Midbrain (tissue), 1 donor: ENCODE measurements at places on chromosomes 7 and 10.
A peak's percentile ranks its signal among the peaks of the same experiment; 100 is the strongest.

- DNase-seq, result no peak
Measured at GRCh38 chr7:158741294-158741666, 36.7 kb upstream of the NCAPG2 start.

- DNase-seq, result no peak
Measured at GRCh38 chr7:326809-327232, 36.9 kb downstream of the FOXL3 start.

DNA sequence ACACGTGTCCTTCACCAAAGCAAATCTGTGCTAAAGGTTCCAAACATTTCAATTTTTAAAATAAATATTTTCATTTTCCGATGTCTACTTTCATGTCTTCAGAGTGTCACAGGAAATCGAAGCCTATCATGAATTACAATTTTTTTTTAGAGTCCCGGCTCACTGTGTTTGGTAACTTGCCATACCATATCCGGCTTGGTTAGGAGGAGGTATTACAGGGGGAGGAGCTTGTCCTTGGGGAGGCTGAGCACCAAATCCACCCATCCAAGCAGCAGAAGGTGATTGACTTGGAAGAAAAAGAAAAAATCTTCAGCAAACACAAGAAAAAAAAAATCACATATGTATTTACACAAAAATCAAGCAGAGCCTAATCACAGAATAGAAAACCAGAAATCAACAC lies 21.3 kb downstream of the TIAL1 start:
- DNase-seq, result no peak

GRCh38 chr10:77872947-77873535 lies 53.5 kb downstream of the DLG5 start:
- DNase-seq, result no peak

DNA sequence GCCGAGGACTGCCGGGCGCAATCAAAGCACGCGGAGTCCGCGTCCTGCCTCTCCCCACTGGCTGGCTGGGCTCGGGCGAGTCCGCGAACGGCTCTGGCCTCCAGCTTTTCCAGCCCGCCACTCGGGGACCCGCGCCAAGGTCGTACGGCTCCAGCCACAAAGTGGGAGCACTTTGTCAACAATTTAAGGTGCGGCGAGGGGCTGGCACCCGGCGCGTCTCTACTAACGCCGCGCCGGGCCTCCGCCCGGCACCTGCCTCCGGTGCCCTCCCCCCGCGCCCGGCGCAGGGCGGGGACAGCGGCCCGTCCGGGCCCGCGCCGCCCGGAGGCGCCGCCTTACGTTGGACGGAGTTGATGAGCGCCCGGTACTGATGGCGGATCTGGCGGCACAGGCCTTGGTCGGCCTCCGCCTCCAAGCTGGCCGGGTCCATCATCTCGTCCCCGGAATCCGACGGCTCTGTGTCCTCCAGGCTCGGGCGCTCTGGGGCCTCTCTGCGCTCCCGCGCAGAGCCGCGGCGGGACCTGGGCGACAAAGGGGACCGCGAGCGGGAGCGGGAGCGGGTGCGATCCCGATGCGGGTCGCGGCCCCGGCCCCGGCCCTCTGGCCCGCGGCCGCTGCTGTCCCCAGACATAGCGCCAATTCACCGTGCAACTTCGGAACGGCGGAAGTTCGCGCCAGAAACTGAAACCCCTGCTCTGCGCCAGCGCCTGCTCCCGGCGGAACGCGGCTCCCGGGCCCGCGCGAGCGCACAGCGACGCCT lies at the start of gene NSMCE4A:
NSMCE4A (minus strand) TSS at position 683 of the 760 bp plus-strand sequence; CDS start at position 631, 52 bp downstream.
- peak; percentile 84 for DNase-seq

- DNase-seq, result peak; percentile 41
Measured at GRCh38 chr7:155412416-155413253, 45.3 kb upstream of the EN2 start.

DNA sequence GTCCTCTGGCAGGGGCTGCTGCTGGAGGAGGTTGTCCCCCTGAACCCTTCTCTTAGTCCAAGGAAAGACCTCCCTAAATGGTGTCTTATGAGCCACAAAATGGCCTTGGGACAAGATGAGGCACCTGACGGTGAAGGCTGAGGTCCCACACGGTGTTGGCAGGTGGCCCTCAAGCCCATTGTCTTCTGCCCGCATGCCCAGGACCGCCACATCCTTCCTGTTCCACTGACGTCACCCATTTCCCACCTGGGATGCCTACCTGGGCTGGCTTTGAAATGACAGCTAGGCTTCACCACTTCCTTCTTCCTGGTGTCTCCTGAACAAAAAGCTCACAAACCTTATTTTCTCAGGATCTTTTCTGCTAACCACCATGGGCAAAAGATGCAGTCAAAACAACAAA lies 2.1 kb upstream of the DMBT1 start:
- no peak for DNase-seq

GRCh38 chr10:131789516-131789915 lies 111.3 kb upstream of the PPP2R2D start:
- DNase-seq, result no peak

DNA sequence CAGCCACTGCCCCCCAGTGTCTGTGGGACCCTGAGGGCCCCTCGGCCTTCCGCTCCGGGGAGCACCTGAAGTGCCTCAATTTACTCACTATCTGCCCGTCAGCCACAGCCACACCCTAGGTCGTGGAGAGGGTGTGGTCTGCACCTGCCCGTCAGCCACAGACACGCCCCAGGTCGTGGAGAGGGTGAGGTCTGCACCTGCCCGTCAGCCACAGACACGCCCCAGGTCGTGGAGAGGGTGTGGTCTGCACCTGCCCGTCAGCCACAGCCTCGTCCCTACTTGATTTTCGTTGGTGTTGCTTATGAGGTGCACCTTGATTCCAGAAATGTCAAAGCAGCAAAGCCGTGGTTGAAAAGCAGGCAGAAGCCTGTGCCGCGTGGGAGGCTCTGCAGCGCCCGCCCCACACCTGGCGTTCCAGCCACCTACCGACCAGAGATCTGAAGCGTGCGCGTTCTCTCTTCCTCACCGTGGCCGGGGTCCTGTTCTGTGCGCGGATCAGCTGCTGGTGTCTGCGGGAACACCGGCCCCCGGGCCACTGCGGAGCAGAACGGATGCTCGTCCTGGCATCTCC lies 101.6 kb downstream of the DYNC2I1 start:
- no peak for DNase-seq

DNA sequence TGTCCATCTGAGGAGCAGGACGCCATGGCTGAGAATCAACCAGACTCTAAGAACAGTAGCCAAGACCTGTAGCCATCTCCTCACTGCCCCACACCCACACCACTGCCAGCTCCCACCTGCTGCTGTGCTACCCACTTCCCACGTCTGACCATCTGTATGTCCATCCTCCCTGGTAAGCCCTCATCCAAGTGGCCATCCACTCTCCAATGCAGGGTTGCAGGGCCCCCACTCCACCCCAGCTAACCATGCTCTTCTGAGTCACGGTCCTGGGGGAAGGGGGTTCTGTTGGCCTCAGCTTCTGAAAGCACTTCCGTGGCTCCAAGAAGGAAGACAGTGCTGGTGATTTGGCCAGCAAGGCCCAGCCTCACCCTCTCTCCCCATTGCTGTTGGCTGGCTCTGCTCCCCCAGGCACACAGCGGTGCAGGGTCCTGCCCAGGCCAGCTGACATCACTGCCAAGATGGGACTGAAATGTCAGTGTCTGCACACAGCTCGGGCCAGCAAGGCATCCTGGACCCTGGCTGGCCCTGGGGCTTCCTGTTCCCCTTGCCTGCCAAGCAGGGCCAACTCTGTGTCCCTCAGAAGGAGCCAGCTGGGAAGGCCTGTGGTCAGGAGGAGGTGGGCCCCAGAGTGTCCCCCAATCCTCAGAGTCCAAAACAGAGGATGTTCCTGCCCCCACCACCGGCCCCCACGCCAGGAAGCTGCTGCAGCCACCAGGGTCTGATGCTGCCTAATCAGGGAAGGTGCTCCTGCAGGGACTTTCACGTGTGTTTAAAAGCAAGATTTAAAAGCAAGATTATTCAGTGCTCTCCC lies 17.5 kb downstream of the RASGEF1A start:
- no peak for DNase-seq

GRCh38 chr7:12207046-12207445 lies 4.0 kb upstream of the TMEM106B start:
- DNase-seq, result peak; percentile 18
